Neural progenitor cell (in vitro differentiated cells): ENCODE measurements at places on chromosomes 3 and 15.

- no peak for DNase-seq
Measured at GRCh38 chr3:98532709-98533571, 1.2 kb downstream of the GPR15 start.

DNA sequence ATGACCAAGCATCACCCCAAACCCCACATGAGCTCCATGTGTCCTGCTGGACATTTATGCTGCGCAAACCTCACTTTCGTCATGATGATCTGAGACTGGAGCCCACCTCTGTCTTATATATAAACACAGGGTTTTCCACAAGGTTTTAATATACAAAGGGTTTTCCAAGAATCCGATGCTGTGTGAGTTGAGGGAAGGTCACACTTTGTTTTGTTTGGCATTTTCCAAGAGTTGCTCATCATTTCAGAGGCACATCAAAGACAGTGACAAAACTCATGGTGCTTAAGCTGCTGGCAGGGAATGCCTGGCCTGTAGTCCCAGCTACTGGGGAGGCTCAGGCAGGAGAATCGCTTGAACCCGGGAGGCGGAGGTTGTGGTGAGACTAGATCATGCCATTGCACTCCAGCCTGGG is 20.0 kb downstream of the EFCC1 start:
- DNase-seq = no peak

- DNase-seq = no peak
Measured at GRCh38 chr15:41812820-41813375, 15.0 kb upstream of the JMJD7 start.

DNA sequence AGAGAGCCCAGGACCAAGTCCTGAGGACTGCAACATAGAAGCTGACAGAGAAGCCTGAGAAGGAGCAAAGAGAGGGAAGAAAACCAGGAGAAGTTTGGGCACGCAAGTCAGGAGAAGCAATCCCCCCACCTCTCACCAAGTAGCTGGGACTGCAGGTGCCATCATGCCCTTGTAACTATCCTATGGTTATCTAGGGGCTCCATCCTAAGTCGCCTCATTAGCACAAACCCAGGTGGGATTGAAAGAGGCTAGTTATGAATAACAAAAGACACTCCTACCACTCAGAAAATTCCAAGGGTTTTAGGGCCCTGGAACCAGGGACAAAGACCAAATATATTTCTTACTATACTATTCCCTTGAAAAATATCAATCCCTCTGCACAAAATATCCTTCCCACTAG is 53.5 kb downstream of the CCR4 start:
- DNase-seq = no peak

DNA sequence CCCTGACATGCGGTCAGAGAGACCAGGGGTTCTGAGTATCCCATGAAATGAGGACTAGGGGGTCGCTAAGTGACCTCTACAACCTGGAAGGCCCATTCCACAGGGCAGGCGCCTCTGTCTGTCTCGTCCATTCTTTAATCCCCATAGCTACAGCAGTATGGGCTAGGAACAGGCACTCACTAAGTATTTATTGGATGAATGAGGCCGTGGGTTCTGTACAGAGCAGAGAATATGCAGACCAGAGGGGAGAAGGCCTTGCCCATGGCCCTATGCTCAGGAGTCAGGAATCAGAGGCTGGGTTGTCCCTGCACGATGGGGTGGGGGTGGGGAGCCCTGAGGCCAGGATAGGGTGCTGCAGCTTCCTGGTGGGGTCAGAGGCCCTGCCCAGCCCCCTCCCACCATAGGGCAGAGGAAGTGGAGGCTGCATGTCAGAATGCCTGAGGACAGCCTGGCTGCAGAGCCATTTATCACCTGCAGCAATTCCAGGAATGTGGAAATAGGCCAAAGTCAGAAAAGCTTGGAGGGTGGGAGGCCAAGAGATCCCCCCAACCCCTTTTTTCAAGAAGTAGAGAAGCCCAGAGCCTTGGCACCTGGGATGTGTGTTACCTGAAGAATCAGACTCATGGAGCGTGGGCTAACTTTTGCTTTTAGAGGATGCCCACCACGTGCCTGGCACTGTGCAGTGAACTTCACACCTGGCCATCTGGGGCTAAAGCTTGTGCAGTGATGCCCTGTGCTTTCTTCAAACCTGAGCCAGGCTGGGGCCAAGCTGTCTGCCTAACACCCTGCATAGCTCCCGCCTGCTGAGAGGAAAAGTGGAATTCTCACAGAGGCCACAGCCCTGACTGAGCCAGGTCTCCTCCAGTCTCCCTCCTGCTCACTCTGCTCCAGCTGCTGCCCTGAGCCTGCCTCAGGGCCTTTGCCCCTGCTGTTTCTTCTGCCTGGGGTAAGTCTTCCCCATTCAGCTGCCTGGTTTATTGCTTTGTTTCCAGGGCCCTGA is 109.4 kb downstream of the WNT7A start:
- DNase-seq = no peak

DNA sequence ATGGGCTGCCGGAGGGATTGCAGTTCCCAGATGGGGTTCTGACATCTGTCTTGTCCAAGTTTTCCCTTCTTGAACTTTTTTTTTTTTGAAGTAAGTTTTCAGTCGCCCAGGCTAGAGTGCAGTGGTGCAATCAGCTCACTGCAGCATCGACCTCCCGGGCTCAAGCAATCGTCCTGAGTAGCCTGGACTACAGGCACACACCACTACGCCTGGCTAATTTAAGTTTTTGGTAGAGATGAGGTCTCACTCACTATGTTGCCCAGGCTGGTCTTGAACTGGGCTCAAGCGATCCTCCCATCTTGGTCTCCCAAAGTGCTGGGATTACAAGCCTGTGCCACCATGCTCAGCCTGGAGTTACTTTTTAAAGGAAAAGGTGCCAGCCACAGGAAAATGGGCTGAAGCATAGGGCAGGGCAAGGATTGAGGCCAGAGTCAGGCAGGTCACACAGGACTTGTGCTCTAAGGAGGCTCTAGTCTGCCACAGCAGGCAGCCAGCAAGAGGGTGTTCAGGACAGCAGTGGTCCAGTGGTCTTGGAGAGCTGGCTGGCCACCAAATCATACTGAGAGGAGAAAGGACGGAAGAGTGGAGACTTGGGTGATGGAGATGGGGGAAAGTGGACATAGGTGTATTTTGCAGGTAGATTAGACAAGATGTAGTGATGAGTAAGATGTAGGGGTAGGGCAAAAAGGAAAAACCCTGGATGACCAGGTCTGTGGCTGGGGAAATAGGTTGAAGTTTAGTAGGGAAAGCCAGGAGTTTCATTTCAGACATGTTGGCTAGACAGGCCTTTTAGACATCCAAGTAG is 6.0 kb upstream of the PODXL2 start:
- DNase-seq = no peak

- peak; percentile 66 for DNase-seq
Measured at GRCh38 chr3:109081746-109082510, 36.0 kb downstream of the MORC1 start.

DNA sequence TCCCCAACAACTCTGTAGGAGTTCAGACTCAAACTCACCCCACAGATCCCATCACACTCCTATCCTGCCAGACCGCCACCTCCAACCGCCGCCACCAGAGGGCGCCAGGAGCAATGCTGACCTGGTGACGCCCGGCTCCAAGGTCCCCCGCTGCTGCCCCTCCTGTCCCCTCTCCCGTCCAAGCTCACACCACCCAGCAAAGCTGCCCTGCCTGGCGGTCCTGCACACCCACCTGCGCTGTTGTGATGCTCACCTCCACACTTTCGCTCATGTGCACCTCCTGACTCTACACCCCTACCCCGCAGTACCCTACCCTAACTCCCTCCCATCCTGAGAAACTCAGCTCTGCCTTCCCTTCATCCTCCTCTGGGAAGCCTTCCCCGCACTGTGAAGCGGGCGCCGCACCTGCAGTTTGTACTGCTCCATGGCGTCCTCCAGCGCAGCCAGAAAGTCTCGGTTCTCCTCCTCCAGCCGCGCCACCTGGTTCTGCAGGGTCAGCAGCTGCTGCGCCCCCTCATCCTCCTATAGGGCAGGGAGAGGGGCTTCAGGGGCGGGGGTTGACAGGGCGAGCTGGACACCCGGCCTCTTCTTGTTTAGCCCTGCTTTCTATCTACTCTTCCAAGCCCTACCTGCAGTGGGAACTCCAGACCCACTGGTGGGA is 7.9 kb downstream of the KIF7 start:
- DNase-seq = peak; percentile 82

DNA sequence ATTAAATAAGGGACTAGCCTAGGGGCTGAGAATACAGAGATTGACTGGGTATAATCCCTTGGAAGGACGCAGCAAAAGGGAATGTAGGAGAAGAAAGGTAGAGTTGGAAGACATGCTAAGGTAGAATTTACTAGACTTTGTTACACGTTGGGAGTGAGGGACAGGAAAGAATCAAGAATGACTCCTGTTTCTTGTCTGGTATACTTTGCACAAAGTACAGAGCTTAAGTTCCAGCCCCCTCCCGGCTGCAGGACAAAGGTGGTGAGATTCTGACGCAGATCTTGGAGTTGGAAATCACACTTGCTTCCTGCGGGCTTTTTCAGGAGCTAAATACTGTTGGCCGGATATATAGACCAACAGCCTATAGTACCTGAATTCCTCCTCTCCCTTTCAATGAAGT is 895 bp downstream of the HYKK start:
- DNase-seq = peak; percentile 4

DNA sequence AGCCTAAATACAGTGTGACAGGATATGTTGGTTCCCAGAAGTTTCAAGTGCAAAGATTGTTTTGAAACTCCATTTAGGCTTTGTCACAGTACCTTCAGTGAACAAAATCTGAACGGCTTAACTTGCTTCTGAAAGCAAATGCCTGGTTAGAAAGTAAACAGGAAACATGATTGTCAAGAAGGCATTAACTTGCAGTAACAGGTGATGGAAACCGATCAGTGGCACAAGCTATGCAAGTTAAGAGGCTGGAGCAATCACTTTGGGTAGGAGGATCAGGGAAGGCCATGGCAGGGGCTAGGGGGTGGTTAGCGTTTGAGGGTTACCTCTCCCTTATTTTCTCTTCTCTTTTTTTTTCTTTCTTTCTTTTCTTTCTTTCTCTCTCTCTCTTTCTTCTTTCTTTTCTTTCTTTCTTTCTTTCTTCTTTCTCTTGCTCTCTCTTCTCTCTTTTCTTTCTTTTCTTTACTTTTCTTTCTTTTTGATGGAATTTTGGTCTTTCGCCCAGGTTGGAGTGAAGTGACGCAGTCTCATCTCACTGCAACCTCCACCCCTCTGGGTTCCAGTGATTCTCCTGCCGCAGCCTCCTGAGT is 2.4 kb downstream of the HYKK start:
- no peak for DNase-seq

DNA sequence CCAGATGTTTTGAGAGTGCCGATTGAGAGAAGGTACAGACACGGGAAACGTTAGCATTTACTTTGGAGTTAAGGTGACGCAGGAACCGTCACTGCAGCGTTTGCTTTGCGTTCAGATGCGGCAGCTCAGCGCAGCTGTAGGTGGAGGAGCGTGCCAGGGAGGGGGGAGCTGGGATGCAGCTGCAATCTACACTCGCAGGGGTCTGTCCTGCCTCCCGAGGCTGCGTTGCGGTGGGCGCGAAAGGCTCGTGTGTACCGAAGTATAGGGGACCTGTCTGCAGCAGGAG is 425 bp upstream of the FYTTD1 start:
- DNase-seq = peak; percentile 79
